ENCODE measurements at places on chromosomes 7 and 10.
A peak's percentile ranks its signal among the peaks of the same experiment; 100 is the strongest.

GRCh38 chr7:87624628-87625027 lies 3.6 kb upstream of the RUNDC3B start:
- DNase-seq = no peak

DNA sequence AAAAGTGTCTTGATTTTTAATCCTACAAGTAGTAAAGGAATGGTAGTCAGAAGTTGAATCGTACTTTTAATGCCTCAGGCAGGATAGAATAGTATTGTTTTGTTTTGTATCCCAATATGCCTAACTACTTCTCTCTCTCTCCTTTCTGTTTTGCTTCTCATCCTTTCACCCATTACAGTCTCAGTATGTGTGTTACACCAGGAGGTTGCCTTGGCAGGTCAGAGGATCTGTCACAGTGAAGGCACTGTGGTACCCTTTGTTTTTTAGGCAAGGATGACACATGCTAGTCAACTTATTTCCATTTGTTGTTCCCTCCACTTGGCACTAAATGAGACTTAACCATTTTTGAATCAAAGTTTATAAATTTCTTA lies 94.4 kb downstream of the MAPK8 start:
- DNase-seq = no peak

GRCh38 chr10:110792476-110793125 lies 79.1 kb upstream of the PDCD4 start:
- no peak for DNase-seq

DNA sequence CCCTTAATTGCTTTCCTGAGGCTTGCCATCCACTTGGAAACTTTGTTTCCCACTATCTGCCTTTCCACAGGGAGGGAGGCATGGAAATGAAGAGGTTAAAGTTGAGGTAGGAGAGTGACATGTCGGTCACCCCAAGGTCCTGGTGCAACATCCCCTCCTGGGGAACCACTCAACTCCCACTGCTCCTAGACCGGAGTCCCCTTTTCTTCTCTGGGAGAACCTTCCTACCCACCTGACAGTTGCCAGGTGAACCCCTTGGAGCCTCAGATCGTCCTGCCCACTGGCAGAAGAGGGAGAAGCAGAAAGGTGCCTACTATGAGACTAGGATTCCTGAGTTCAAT lies 21.7 kb downstream of the IMPDH1 start:
- DNase-seq = no peak

DNA sequence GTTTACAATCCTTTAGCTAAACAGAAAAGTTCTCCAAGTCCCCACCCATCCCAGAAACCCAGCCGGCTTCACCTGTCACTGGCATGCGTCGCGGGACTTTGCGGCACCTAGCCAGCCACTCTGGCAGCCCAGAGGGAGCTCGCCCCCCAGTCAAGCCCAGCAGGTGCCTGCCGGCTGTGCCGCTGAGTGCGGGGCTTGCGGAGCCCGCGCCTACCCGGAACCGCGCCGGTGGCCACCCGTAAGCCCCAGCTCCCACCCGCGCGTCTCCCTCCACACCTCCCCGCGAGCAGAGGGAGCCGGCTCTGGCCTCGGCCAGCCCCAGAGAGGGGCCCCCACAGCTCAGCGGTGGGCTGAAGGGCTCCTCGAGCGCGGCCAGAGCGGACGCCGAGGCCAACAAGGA lies 446.1 kb downstream of the GRM8 start:
- DNase-seq = no peak

GRCh38 chr10:27826369-27826768 lies 80.8 kb upstream of the MKX start:
- DNase-seq = no peak

DNA sequence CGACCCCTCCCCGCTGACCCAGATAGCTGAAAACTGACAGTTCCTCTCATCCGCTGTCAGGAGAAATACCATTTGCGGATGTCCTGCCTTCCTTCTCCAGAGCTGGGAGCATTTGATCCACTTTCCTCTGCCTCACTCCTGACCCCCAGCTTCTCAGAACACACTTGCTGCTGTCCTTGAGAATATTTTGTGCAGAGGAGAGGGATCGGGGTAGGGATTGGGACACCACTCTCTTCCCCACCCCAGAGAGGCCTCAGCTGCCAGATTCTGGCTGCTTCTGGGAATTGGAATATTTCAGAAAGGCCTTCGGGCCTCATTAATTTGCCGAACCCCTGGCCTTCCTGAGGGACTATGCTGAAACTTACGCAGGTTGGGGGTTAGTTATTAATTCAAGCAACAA lies 97.0 kb downstream of the C10orf105 start:
- no peak for DNase-seq

GRCh38 chr7:79320741-79321473 lies 132.6 kb downstream of the MAGI2 start:
- no peak for DNase-seq

DNA sequence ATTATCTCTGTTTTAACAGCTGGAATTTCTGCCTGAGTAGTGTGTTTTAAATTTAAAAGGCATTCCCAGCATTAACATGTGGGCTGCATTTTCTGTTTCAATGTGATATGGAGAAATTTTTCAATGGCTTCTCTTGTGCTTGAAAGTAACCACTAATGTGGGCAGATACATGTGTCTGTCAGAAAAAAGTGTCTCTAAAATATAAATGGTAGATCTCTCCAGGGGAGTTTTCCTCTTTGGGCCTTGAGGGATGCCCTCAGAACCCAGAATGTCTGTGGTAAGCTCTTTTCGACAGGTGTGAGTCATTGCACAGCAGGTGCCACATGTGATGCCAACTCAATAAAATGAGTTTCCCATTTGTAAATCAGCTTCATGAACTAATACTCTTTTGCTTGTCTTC lies 221.1 kb downstream of the SEMA3E start:
- DNase-seq = no peak

DNA sequence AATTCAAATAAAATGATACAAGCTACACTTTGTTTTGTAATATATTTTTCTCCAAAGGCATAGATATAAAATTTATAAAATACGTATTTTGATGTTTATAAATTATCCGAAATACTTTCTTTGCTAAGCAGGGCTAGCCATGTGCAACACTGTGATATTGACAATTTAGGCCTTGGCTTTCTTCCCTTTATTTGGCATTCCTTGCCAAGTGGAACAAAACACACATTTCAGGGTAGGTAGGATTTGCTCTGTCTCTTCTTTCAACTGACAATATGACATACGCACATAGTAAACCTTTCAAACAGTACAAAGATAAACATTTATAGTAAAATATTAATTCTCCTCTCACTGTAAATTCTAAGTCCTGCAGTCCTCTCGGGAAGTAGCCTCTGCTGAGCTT lies 103.3 kb upstream of the POT1 start:
- DNase-seq = no peak

DNA sequence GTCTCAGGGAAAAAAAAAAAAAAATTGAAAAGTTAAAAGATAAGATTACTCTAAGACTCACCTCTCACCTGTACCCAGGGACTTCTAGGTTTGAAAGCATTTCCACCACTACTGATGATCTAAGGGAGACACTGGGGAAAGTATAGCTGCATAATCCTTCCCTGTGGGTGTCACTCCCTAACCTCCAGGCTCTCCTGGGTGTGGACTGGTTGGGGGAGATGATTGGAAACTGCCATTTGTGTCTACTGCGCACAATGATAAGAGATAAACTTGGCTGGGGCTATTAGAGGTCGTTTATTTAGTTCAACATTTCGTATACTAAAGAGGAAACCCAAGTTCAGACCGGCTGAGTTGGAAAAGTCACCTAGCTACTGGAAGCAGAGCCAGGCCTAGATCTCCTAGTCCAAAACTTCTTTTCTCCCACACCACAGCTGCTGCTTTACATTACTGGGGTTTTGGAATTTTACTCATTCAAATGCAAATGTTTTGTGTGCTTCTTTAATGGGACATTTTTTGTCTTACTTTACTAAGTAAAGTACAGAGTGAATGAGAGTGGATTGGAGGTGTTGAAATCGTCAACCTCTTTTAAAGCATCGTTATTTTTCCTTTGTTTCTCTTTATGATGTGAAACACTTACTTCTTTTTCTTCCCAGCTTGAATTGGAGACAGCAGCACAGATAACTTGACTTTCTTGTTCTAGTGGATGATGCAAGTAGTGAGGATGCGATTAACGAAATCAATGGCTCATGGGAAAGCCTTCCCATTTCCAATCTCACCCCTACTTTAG lies 22.3 kb upstream of the SEC61G start:
- DNase-seq = no peak

GRCh38 chr7:138606236-138606635 lies 94.9 kb downstream of the SVOPL start:
- no peak for DNase-seq

GRCh38 chr7:17832820-17833355 lies 107.4 kb downstream of the SNX13 start:
- no peak for DNase-seq

GRCh38 chr10:30186371-30186875 lies 127.0 kb upstream of the JCAD start:
- DNase-seq = no peak

GRCh38 chr7:137976696-137977095 lies 25.2 kb downstream of the CREB3L2 start:
- DNase-seq = no peak

DNA sequence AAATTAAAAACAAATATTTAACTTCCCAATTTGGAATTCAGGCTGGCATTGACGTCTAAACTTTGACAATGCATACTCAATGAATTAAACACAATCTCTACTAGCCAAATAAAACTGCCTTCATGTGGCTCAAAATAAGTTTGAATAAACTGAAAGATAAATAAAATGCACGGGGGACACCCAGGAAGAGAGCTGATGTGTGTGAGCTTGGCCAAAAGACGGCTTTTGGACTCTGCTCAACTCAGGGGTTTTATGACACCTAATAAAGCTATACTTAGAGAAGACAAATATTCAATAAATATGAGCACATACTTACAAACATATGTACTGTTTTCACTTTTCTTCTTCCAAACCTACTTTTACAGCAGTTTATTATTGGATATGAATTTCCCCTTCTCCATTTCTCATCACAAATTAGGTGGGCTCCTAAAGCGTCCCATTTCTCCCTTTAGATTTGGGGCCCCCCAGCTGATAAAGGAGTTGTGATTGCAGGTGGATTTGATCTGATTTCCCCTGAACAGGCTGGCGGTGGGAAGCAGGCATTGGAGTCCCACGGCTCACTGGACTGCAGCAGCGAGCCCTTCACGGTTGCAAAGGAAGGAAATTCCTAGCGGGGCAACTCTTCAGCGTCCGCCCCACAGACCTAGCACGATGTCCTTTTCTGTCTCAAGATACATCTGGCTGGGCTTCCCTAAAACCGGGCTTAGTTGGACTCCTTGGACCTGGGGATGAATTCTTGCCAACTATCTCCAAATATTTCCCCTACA lies 79.6 kb downstream of the INSIG1 start:
- no peak for DNase-seq

DNA sequence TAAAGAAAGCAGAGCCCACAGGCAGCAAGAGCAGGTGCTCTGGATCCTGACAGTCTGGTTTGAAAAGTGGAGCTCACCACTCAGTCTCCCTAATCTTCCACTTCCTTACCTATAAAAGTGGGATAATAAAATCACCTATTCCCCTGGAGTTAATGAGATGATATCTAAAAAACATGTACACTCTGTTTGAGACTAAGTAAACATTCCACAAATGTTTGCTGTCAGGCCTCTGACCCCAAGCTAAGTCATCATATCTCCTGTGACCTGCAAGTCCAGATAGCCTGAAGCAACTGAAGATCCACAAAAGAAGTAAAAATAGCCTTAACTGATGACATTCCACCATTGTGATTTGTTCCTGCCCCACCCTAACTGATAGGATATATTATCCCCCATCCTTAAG lies 1324.5 kb downstream of the XPNPEP1 start:
- no peak for DNase-seq

- peak; percentile 30 for DNase-seq
Measured at GRCh38 chr7:50792342-50793119, 9.8 kb upstream of the GRB10 start.

- DNase-seq = no peak
Measured at GRCh38 chr7:130914554-130915294, 180.7 kb upstream of the KLF14 start.

GRCh38 chr7:91249506-91250233 lies 14.6 kb upstream of the FZD1 start:
- no peak for DNase-seq

- DNase-seq = peak; percentile 76
Measured at GRCh38 chr10:110207011-110207804, at the start of gene MXI1. TSS of gene MXI1 (plus strand) at chr10:110207605. CDS start at chr10:110207809, 204 bp downstream.

- DNase-seq = no peak
Measured at GRCh38 chr10:63320683-63321082, 145.1 kb downstream of the JMJD1C start.

DNA sequence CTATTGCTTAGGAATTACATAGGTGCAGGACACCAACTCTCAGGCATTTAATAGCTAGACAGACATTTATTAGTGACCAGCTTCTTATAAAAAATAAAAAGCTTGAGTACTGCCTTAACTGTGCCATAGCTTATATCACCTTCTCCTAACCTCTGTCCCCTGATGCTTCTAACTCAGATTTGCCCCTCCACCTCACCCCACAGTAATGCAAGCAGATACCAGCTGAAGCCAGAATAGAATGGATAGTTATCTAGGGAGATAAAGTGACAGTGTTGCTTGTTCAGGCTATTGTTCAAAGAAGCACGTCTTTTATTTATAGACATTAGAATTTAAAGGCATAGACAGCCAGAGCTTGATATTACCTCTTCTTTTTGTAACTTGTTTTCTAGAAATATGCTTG lies 99.6 kb upstream of the GLCCI1 start:
- no peak for DNase-seq

GRCh38 chr7:151924001-151924400 lies 32.2 kb upstream of the GALNTL5 start:
- no peak for DNase-seq

DNA sequence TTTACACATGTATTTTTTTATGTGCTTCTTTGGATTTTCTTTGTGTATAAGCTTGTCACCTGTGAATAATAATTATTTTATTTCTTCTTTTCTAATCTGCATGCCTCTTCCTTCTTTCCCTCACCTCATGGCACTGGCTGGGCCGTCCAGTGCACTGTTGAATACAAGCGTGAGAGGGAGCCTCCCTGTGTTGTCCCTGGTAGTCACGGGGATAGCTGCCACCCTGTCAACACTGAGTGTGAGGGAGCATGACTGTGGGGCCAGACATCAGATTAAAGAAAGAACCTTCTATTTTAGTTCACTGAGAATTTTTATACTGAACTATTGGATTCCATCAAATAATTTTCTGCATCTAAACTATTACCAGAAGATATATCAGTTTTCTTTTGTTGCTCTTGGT lies 187.9 kb downstream of the CDC14C start:
- no peak for DNase-seq

DNA sequence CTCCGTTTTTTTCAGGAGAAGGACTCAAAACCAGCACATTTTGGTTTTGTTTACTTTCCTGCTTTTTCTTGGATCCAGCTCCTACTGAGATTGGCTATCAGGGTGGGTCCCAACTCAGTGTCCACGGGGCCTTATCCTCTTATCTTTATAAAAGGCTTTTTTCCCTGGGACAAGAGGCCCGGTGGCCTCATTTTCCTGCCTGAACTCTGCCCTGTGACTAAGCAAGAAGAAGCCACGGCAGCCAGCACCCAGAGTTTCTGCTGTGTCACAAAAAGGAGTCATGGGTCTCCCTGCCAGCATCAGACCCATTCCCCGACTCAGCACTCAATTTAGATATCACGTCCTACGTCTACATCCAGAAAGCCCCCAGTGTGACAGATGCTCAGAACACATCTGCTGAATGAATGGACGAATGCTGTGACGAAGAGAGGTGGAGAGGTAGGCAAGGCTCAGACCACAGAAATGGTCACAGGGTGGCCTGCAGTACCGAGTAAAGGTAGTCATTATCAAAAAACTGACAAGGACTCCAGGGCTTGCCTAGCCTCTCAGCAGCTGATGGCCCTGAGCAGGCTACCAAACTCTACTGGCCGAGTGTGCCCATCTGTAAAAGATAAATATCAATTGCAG lies 16.7 kb downstream of the DLG5 start:
- DNase-seq = no peak

GRCh38 chr10:71547876-71548846 lies 151.4 kb downstream of the CDH23 start:
- DNase-seq = peak; percentile 80

Measured in hindlimb muscle (tissue), 1 donor.